Anterior cingulate cortex (tissue), 58 donors: ENCODE measurements at places on chromosomes 16 and 17.
A peak's percentile ranks its signal among the peaks of the same experiment; 100 is the strongest.

DNA sequence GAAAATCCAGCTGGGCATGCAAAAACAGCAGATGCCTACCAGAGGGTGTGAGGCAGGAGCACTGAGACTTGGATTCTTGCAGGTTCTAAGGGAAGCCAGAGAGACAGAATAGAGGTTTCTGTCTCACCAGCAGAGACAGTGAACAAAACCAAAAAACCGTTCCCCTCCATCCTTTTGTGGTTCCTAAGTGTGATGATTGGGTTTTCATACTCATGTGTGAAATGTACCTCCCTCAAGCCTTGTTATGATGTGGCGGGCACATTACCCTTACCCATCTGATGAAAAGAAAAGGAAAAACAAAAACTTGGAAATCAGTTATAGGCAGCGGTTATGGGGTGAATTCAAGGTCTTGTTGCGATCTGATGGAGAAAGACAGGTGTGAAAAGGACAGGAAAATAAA is 172.6 kb upstream of the CDH13 start:
- no peak for DNase-seq

DNA sequence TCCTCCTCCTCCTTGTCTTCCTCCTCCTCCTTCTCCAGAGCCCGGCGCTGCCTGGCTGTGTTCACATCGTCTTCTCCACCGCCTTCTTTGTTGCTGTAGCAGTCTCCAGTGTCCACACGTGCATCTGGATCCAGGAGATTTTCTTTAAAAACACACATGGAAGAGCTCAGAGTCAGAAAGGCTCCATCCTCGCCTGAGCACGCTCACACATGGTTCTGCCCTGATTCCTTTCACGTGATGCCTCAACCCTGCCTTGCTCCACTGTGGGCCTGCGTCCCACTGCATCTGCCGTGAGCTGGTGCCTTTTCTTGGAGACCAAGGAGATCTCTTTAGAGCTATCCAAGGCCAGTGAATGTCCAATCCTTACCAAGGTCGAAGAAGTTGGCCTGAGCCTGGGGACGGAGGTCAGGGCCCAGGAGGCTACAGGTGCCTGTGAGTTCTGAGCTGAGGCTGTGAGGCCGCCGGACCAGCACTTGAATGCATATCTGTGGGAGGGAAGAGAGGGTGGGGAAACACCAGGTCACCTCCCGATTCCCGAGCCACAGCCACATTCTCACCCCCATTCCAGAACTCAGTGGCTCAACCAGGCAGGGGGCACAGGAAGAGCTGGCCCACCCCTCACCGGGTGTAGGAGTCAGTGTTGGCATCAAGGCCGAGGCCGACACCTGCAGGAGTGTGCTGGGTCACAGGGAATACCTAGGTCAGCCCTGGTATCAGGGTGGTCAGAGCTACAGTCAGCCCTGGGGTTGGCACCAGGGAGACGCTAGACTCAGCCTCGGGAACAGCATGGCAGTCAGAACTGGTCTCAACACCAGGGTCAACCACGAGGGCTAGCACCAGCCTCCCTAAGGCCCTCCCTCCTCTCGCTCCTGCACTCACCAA is 37.6 kb downstream of the HASPIN start:
- no peak for DNase-seq

DNA sequence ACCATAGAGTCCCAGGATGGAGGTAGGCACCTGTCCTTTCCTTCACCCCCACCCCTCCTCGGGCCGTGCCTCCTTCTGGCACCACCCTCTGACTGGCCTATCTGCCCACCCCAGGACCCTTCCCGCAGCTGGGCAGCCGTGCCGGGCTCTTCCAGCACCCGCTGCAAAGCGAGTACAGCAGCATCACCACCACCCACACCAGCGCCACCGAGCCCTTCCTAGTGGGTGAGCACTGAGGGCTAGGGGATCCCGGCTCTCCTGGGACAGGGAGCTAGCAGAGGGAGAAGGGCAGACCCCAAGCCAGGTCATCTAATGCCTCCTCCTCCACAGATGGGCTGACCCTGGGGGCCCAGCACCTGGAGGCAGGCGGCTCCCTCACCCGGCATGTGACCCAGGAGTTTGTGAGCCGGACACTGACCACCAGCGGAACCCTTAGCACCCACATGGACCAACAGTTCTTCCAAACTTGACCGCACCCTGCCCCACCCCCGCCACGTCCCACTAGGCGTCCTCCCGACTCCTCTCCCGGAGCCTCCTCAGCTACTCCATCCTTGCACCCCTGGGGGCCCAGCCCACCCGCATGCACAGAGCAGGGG is 7.8 kb downstream of the GALK1 start:
- no peak for DNase-seq

- no peak for DNase-seq
These were observed 84.8 kb upstream of the GNAO1 start for GRCh38 chr16:56106527-56106926.

DNA sequence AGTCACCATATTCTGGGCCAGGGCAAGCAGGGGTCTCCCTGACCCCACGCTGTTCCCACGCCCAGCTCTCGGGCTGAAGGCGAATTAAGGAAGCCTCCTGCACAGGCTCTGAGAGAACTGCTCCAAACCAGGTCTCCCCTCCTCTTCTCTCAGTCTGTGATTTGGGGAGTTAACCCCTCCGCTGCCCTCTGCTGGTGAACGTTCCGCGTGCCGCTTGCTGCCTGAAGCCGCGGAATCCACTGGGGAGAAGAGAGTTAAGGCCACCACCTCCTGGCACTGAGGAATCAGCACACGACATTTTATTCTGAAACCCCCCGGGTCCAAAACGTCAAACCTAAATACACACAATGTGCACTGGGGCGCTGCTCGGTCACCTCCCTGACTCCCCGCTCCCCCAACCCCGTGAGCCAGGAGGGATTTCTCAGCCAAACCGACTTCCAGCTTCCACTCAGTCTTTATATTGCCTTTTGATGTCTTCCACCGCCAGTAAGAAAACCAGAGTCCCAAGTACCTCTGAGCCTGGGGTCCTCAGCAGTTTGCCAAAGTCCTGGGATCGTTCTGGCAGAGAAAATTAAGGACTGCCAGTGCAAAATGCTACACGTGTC is 54.4 kb upstream of the RCVRN start:
- DNase-seq = peak; percentile 55

GRCh38 chr17:46841561-46842379 is 9.6 kb upstream of the WNT9B start:
- no peak for DNase-seq

- no peak for DNase-seq
These were observed 18.9 kb downstream of the METTL9 start for GRCh38 chr16:21618281-21618680.

- no peak for DNase-seq
These were observed 7.9 kb downstream of the P2RX5 start for GRCh38 chr17:3688027-3688553.

- no peak for DNase-seq
These were observed 36.4 kb downstream of the RHBDL3 start for GRCh38 chr17:32302037-32302436.

DNA sequence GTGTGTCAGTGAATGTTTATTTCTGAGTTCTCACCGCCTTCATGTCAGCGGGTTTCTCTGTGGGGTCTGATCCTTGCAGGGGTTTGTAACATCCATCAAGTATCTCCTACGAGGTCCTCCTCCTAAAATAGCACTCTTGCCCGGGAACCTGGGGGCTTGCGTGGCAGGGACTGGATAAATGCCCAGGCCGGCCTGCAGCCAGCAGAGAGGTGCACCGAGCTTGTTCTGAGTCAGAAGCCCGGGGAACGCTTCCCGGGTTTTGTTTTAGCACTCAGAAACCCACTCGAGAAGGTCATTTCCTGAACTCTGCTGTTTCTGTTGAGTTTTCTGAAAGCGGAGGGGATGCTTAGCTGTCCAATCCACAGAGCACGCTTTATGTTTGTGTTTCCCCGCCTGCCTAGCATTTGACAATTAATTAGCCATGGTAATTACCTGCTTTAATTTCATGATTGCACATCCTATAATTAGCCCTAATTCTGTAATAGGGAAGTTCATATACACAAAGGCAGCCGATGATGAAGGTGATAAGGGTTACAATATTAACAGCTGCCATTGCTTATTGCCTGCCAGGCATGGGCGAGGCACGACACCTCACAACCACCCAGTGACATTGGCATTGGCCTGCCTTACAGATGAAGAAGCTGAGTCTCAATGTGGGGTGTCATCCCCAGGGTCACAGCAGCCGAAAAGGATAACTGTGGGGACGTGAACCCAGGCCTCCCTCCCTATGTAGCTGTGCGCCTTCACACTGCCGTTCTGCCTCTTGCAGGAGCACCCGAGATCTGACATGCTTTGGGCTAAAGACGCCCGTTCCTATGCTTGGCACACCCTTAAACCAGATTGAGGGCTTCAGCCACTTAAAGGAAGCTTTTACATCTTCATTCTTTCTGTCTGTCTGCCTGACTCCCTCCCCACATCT is 333.1 kb downstream of the CPPED1 start:
- no peak for DNase-seq
